ENCODE measurements at places on chromosomes 4 and X. TPM values are rescaled to one million over a fixed set of nuclear protein-coding genes. Genes with fewer than 3 reads are reported as not detected.

TREX2 gene
- 6.3 TPM for total RNA-seq

SH3D19 gene
- 61.1 TPM for total RNA-seq

ENPP6 gene
- total RNA-seq: 5.9 TPM

USP51 gene
- total RNA-seq: 8.5 TPM

SMIM10L2A gene
- total RNA-seq: 14.8 TPM

TMSB15B gene
- 8.2 TPM for total RNA-seq

UFSP2 gene
- total RNA-seq: 32.1 TPM

POU3F4 gene
- total RNA-seq: not detected

GPR34 gene
- total RNA-seq: 4.6 TPM

NUDT10 gene
- 14.2 TPM for total RNA-seq

NKX3-2 gene
- 0.36 TPM for total RNA-seq

AMTN gene
- not detected for total RNA-seq

PDE5A gene
- total RNA-seq: 46.0 TPM

COX7B2 gene
- not detected for total RNA-seq

ENPEP gene
- total RNA-seq: 1.8 TPM

WDFY3 gene
- 110 TPM for total RNA-seq

SERPINA7 gene
- total RNA-seq: not detected

GPC3 gene
- total RNA-seq: 2.7 TPM

TECRL gene
- not detected for total RNA-seq

ATP2B3 gene
- total RNA-seq: 0.85 TPM

TMEM150C gene
- total RNA-seq: 30.0 TPM

SLC9B1 gene
- total RNA-seq: 9.3 TPM

TRIML2 gene
- total RNA-seq: not detected

UGT2B15 gene
- 0.41 TPM for total RNA-seq

DRD5 gene
- total RNA-seq: not detected

ALPK1 gene
- 12.1 TPM for total RNA-seq

PPID gene
- 23.9 TPM for total RNA-seq

SUPT20HL1 gene
- total RNA-seq: 0.40 TPM

ANXA3 gene
- 144 TPM for total RNA-seq

Measured in prostate gland (tissue), 2 donors.